ENCODE measurements at places on chromosomes 4 and X. TPM values are rescaled to one million over a fixed set of nuclear protein-coding genes. Genes with fewer than 3 reads are reported as not detected.
A peak's percentile ranks its signal among the peaks of the same experiment; 100 is the strongest.

GRCh38 chr4:147658501-147658900 lies 25.5 kb downstream of the PRMT9 start:
- H3K36me3 ChIP-seq: peaks cover 1% of the 10 kb centered on the region
- H3K27ac ChIP-seq: no peak overlapping the region
- no peak for DNase-seq
- no peak overlapping the region for H3K4me3 ChIP-seq
- H3K4me1 ChIP-seq: no peaks in the 10 kb centered on the region
- H3K27me3 ChIP-seq: no peaks in the 10 kb centered on the region

DNA sequence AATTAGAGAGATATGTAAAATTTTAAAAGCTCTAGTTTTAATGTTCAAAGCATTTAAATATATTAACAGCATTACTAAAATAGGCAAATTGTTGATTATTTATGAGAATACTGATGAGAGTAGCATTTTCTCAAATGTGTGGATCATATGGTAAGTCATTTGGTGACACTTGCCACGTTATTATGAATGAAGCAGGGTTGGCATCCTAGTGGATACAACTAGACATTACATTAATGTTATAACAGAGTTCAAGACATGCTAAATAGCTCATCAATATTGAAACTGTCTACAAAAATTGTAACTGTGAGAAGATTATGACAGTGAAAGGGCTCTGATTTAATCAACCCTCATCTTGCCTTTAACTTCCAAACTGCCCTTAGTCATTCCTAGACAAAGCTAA lies 171.1 kb downstream of the PDGFC start:
- H3K4me1 ChIP-seq: peaks cover 25% of the 10 kb centered on the region
- no peak overlapping the region for H3K4me3 ChIP-seq
- no peaks in the 10 kb centered on the region for H3K27me3 ChIP-seq

DNA sequence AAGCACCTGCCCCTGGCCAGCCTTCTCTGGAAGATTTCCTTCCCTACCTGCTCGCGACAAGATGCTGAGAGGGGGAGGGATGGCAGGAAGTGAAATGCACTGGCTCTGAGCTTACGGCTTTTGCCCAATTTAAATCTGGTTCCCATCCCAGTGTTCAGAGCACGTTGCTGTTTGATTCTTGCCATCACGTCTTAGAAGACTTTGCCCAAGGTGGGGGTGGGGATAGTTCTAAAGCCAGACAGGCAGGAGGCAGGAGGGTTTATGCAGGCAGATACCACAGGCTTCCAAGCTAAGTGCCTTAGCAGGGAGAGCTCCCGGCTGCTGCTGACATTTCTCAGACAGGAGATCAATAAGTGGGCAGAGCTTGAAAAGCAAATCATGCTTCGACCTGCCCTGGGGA lies 393.9 kb downstream of the MID1IP1 start:
- H3K4me1 ChIP-seq: peaks cover 21% of the 10 kb centered on the region
- H3K27ac ChIP-seq: no peak overlapping the region
- no peak for DNase-seq
- peaks cover 15% of the 10 kb centered on the region for H3K27me3 ChIP-seq

- no peaks in the 10 kb centered on the region for H3K4me1 ChIP-seq
- no peaks in the 10 kb centered on the region for H3K36me3 ChIP-seq
- DNase-seq: no peak
Measured at GRCh38 chrX:30468471-30468870, 109.1 kb downstream of the TASL start.

GRCh38 chrX:130176354-130176776 lies 4.6 kb downstream of the RAB33A start:
- no peak overlapping the region for H3K4me3 ChIP-seq
- DNase-seq: no peak
- peaks cover 3% of the 10 kb centered on the region for H3K27me3 ChIP-seq
- peaks cover 11% of the 10 kb centered on the region for H3K4me1 ChIP-seq

- H3K4me3 ChIP-seq: no peak overlapping the region
- H3K27ac ChIP-seq: no peak overlapping the region
- H3K36me3 ChIP-seq: no peaks in the 10 kb centered on the region
Measured at GRCh38 chr4:144304025-144304424, 163.5 kb upstream of the GYPA start.

GRCh38 chrX:21982311-21982710 lies 41.8 kb downstream of the SMS start:
- DNase-seq: no peak
- H3K27ac ChIP-seq: no peak overlapping the region
- no peaks in the 10 kb centered on the region for H3K4me1 ChIP-seq
- no peak overlapping the region for H3K4me3 ChIP-seq
- H3K27me3 ChIP-seq: no peaks in the 10 kb centered on the region

DNA sequence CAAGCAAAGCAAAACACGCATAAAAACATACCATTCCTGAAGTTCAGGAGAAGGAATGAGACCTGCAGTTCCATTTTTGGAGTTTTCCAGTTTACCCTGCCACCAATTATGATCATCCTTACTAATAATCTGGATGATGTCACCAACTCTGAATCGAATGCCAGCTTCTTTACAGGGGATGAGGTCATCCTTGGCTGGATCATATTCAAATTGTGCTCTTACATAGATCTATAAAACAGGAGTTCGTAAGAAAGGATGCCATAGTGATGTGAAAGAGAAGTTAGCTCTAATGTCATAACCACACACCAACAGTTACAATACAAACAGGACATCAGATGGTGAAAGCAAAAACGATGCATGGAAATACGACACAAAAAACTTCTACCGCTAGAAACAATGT lies 106.5 kb downstream of the NYX start:
- H3K4me3 ChIP-seq: no peak overlapping the region
- no peaks in the 10 kb centered on the region for H3K4me1 ChIP-seq
- H3K27ac ChIP-seq: no peak overlapping the region
- no peaks in the 10 kb centered on the region for H3K27me3 ChIP-seq

DNA sequence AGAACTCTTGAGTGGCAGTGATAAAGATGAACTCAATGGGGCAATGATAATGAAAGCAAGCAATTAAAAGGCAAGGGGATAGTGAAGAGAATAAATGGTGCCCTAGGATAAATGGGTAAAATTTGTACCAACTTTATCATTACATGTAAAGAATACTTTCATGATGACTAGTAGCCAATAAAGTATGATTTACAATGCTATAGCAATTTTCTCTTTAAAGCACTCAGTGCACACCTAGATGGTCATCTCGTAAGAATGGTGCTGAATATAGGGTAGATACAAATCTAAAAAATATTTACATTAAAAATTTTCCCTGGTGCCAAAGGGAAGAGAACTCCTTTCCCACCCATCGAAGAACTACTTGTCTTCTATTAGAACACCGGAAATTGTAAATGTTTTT lies 651.4 kb downstream of the STPG2 start:
- no peak for DNase-seq
- no peak overlapping the region for H3K4me3 ChIP-seq
- no peaks in the 10 kb centered on the region for H3K36me3 ChIP-seq

GRCh38 chr4:15765910-15766697 lies 12.0 kb upstream of the CD38 start:
- H3K27ac ChIP-seq: no peak overlapping the region
- no peak for DNase-seq
- H3K36me3 ChIP-seq: no peaks in the 10 kb centered on the region
- H3K4me3 ChIP-seq: no peak overlapping the region

DNA sequence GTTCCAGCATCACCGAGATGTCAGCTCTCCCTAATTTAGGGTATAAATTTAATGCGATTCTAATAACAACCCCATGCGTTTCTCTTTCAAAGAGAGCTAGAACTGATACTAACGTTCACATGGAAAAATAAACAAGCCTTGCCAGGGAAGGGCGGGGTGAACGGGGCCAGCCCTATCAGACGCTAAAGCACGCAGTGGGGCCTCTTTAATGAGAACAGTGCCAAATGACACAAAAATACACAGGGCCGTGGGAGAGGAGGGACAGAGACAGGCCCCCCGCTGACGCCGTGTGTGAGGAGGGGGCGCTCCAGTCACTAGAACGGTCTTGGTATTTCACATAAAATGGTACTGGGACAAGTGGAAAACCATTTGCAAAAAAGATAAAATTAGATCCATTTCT lies 21.3 kb upstream of the ADRA2C start:
- no peak for DNase-seq
- H3K27ac ChIP-seq: no peak overlapping the region
- no peak overlapping the region for H3K4me3 ChIP-seq
- no peaks in the 10 kb centered on the region for H3K4me1 ChIP-seq
- no peaks in the 10 kb centered on the region for H3K36me3 ChIP-seq

GRCh38 chr4:158462611-158463010 lies 59.1 kb upstream of the RXFP1 start:
- H3K36me3 ChIP-seq: no peaks in the 10 kb centered on the region
- no peak for DNase-seq
- peak overlapping the region; percentile 72 for H3K27ac ChIP-seq
- no peaks in the 10 kb centered on the region for H3K27me3 ChIP-seq
- no peak overlapping the region for H3K4me3 ChIP-seq

- H3K27me3 ChIP-seq: no peaks in the 10 kb centered on the region
- DNase-seq: no peak
- no peaks in the 10 kb centered on the region for H3K4me1 ChIP-seq
- no peak overlapping the region for H3K27ac ChIP-seq
Measured at GRCh38 chr4:176872461-176872860, 79.7 kb upstream of the VEGFC start.

- no peak for DNase-seq
- H3K4me1 ChIP-seq: no peaks in the 10 kb centered on the region
- H3K36me3 ChIP-seq: no peaks in the 10 kb centered on the region
- no peaks in the 10 kb centered on the region for H3K27me3 ChIP-seq
- H3K4me3 ChIP-seq: no peak overlapping the region
Measured at GRCh38 chr4:27176400-27176799, 315.8 kb downstream of the STIM2 start.

DNA sequence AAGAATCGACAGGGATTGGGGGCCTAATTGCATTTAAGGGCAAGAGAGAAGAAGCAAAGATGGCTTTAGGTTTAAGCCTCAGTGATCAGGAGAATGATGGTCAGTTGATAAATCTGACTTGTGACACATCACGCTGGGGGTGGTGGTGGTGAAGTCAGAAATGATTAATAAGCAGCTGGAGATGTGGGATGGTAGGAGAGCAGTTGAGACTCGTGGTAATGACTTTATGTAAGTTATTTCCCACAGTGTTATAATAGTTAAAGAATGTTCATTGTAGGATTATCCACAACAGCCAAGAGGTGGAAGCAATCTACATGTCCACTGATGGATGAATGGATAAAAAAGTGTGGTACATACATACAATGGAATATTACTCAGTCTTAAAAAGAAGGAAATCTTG lies 178.9 kb upstream of the GPC4 start:
- no peaks in the 10 kb centered on the region for H3K27me3 ChIP-seq
- no peak overlapping the region for H3K27ac ChIP-seq
- no peak overlapping the region for H3K4me3 ChIP-seq
- H3K36me3 ChIP-seq: no peaks in the 10 kb centered on the region

DNA sequence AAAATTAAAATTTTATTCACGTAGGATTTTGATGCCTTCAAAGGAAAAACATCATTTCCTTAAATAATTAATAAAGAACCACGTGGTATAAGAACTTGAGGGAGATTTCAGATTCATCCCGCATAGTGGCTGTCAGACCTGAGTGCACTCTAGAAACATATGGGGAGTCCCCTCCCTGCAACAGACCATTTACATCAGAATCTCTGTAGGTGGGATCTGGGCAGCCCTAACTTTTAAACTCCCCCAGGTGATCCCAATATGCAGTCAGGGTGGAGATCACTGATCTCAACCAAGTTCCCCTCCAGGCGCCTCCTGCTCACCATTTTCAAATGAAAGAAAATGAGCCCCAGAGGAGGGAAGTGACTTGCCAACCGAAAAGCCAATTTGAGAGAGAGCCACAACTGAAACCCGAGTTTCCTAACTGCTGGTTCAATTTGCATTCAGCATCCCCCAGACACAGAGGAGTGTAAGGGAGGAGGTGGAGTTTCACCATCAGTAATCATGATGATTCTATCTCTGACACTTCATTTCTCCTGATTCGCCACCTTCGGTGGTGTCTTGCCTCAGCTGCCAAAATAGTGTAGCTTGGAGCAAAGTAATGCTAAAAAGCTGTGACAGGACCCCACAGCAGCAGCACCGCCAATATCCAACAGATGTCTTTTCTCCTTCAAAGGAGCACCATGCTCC lies 11.4 kb downstream of the RNF150 start:
- H3K36me3 ChIP-seq: no peaks in the 10 kb centered on the region
- no peak overlapping the region for H3K27ac ChIP-seq
- no peak overlapping the region for H3K4me3 ChIP-seq
- H3K4me1 ChIP-seq: no peaks in the 10 kb centered on the region

GRCh38 chr4:128661479-128661878 lies 148.0 kb upstream of the JADE1 start:
- H3K36me3 ChIP-seq: no peaks in the 10 kb centered on the region
- H3K27me3 ChIP-seq: no peaks in the 10 kb centered on the region
- no peak for DNase-seq
- no peak overlapping the region for H3K27ac ChIP-seq
- no peaks in the 10 kb centered on the region for H3K4me1 ChIP-seq

DNA sequence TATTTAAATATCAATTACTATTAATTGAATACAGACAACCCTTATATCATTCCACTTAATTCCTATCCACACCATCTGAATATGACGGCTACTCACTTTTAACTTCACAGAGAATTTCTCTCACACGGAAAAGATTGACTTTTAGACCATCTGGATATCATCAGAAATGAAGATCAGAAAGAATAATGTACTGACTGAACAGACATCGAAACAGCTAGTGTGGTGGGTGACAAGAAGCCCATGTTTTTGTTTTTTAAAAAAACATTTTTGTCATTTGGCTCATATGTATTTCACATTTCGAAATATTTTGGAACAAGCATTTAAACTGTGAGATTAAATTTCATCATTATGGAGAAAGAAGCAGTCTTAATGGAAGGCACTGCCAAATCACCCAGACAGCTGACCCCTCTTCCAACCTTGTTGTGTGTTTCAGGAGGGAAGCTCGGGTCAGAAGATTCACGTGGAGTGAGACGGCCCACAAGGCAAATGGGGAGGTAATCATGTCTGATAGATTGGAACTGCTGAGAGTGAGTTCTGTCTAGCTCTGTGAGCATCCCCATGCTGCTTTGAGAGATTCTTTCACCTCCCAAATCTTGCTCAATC lies 204.2 kb upstream of the RASGEF1B start:
- H3K27ac ChIP-seq: no peak overlapping the region
- no peaks in the 10 kb centered on the region for H3K36me3 ChIP-seq
- H3K4me1 ChIP-seq: no peaks in the 10 kb centered on the region
- H3K27me3 ChIP-seq: no peaks in the 10 kb centered on the region
- H3K4me3 ChIP-seq: no peak overlapping the region
- DNase-seq: no peak

The MRFAP1L1 gene
- polyA plus RNA-seq: 77.9 TPM

The SORBS2 gene
- 0.55 TPM for polyA plus RNA-seq

The TACR3 gene
- not detected for polyA plus RNA-seq

The FBXL5 gene
- polyA plus RNA-seq: 50.4 TPM

The F11 gene
- not detected for polyA plus RNA-seq

The MTTP gene
- polyA plus RNA-seq: 0.09 TPM

Measured in keratinocyte (primary cell).